Kidney (tissue), 22 donors: ENCODE measurements at places on chromosomes 16 and 17. TPM values are rescaled to one million over a fixed set of nuclear protein-coding genes. Genes with fewer than 3 reads are reported as not detected.

GRCh38 chr16:88527186-88527936 is 42.8 kb upstream of the ZC3H18 start:
- DNase-seq = peak; percentile 73

- no peak for DNase-seq
Observed at GRCh38 chr16:76956394-76956793, 234.6 kb upstream of the MON1B start.

DNA sequence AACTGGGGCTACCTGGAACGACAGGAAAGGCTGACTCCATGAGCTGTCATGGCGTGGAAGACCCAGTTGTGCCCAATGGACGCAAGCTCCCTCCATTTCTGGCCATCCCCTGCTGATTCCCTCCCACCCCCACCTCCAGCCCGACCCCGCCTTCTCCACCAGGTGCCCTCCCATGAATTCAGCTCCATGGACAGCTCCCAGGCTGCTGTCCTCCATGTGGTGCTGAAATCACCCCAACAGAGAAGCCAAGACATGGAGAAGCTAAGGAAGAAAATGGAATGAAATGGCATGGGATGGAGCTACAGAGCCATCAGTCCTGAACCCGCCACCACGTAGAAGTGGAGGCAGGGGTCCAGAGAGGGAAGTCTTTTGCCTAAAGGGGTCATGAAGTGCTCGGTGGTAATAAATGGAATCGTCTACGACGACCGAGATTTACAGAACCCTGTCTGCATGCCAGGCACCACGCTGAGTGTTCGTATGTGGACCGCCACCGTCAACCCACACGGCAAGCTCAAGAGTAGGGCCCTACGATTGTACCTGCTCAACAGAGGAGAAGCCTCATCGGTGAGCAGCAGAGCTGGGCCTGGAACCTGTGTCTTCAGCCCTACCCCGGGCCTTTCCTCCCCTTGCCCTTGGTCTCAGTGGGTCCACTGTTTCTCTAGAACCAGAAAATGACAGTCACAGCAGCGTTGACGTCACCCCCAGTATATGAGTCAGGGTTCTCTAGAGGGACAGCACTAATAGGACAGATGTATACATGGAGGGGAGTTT is 9.3 kb upstream of the ZC3H18 start:
- DNase-seq = no peak

TXNDC11 gene
- polyA plus RNA-seq = 70.9 TPM

CXCL16 gene
- 22.5 TPM for polyA plus RNA-seq

MT1E gene
- 191 TPM for polyA plus RNA-seq

MRPL12 gene
- polyA plus RNA-seq = 251 TPM

KRTAP9-4 gene
- not detected for polyA plus RNA-seq
